ENCODE measurements at places on chromosomes 5 and 9. TPM values are rescaled to one million over a fixed set of nuclear protein-coding genes. Genes with fewer than 3 reads are reported as not detected.

Gene GNAQ
- total RNA-seq = 24.8 TPM

Gene RALGDS
- total RNA-seq = 64.6 TPM

Gene SPINK13
- total RNA-seq = not detected

Gene PPP3R2
- total RNA-seq = not detected
